ENCODE measurements at places on chromosomes 4 and X.

- DNase-seq, result no peak
These were observed 86.2 kb upstream of the HS3ST1 start for GRCh38 chr4:11514779-11515419.

- DNase-seq, result no peak
These were observed 70.5 kb upstream of the HGFAC start for GRCh38 chr4:3371033-3372001.

- DNase-seq, result no peak
These were observed 996.3 kb downstream of the FSTL5 start for GRCh38 chr4:161167539-161167938.

DNA sequence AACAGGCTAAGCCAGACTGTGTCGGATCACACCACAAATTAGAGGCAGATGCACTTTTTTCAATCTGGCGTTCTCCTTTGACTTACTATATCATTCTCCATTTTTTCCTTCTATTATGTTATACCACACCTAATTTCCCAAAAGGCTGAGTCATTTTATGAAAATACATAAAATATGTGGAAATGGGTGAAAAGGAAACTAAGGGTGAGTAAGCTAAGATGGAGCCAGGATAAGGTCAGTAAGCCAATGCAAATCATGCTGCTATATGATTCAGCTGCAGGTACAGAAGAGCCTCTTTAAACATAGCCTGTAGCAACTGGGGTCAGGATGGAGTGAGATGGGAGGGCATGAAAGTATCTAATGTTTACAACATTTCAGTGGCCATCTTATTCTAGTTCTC lies 94.0 kb upstream of the TEX13A start:
- DNase-seq, result no peak

GRCh38 chr4:47313384-47313783 lies 150.1 kb downstream of the COMMD8 start:
- no peak for DNase-seq

DNA sequence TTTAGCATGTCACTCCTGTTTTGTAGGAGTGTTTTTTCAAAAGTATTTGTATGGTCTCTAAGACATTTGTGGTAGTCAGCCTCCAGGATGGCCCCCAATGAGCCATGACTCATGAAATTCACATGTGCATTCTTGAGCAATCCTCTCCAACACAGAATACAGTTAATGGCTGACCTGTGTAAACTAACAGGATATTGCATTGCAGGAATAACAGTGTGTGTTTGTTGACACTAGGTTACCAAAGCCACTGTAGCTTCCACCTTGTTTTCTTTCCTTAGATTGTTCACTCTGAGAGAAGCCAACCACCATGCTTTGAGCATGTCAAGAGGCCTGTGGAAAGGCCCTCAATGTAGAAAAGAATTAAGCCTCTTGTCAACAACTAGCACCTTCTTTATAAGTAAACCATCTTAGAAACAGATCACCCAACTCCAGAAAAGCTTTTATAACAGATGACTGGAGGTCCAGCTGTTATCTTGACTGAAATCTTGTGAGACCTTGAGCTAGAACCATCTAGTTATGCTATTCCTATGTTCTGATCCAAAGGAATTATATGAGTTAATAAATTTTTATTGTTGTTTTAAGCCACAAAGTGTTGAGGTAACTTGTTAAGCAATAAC lies 28.5 kb downstream of the TBCK start:
- DNase-seq, result no peak

- DNase-seq, result no peak
These were observed 320.1 kb downstream of the BCOR start for GRCh38 chrX:39777623-39778025.

DNA sequence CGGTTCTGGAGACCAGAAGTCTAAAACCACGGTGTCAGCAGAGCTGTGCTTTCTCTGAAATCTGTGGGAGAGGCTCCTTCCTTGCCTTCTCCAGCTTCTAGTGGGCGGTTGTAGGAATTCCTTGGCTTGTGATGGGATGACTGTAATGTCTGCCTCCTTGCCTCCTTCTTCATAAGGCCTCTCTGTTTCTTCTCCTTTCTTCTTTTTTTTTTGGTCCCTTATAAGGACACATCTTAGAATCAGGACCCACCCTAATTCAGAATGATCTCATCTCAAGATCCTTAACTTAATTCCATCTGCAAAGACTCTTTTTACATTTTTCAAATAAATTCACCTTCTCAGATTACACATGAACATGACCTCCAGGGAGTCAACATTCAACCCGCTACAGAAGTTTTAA lies 186.9 kb downstream of the STK32B start:
- no peak for DNase-seq

DNA sequence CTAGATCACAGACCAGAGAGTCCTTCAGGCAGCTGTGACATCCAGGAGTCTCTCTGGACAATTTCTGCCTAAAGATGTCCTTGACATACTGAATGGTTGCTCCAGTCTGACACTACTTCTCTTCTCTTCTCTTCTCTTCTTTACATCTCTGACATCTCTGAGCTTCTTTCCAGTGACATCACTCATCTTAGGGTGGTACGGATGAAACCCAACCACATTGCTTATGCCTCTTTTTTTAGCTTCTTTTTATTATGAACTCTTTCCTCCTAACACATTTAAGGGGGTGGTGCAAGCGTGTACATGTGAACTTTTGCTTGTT lies 39.4 kb upstream of the IRF2 start:
- no peak for DNase-seq

GRCh38 chr4:1463927-1464540 lies 57.8 kb upstream of the NKX1-1 start:
- no peak for DNase-seq

- no peak for DNase-seq
These were observed 126.9 kb downstream of the ADAMTS3 start for GRCh38 chr4:72442147-72442546.

DNA sequence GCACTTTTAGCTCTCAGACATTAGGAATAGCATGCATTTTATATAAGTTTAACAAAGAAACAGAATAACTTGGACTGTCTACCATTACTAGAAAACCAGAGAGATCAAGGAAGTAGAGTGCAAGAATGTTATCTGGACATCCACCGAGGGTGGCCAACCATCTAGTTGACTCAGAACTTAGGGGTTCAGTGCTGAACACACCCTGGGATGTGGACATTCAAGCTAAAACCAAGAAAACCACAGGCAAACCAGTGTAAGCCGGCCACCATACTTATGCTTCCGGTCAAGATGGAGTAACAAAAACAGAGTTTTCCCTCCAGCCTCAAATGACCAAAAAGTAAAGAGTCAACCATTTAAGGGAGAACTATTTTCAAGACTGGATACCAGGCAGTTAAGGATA lies 181.4 kb upstream of the MXRA5 start:
- no peak for DNase-seq

GRCh38 chr4:822361-823175 lies 3.4 kb downstream of the CPLX1 start:
- no peak for DNase-seq

DNA sequence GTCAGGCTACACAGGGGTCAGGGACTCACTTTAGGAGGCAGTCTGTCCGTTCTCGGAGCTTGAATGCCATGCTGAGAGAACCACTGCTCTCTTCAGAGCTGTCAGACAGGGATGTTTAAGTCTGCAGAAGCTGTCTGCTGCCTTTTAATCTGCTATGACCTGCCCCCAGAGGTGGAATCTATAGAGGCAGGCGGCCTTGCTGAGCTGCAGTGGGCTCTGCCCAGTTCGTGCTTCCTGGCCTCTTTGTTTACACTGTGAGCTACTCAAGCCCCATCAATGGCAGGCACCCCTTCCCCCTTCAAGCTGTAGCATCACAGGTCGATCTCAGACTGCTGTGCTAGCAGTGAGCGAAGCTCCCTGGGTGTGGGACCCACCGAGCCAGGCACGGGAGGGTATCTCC lies 31.5 kb upstream of the UNC5C start:
- DNase-seq, result no peak

- DNase-seq, result no peak
These were observed 277.1 kb upstream of the PRKX start for GRCh38 chrX:3990569-3990968.

DNA sequence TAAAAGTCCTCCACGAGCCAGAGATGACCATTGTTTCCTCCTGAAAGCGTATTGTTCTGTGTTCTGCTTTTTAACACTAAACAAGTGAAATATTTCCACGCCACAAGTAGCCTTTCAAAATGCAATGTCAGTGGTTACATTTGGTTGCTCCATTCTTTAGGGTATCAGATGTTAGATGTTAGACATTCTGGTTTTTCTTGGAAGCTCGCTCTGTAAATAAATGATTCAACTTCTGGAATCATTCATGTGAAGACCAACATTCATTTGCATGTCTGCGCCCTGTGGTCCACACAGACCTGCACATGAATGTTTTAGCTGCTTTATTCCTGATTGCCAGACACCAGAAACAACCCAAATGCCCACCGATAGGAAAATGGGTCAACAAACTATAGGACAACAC lies 38.0 kb upstream of the HELT start:
- DNase-seq, result no peak

DNA sequence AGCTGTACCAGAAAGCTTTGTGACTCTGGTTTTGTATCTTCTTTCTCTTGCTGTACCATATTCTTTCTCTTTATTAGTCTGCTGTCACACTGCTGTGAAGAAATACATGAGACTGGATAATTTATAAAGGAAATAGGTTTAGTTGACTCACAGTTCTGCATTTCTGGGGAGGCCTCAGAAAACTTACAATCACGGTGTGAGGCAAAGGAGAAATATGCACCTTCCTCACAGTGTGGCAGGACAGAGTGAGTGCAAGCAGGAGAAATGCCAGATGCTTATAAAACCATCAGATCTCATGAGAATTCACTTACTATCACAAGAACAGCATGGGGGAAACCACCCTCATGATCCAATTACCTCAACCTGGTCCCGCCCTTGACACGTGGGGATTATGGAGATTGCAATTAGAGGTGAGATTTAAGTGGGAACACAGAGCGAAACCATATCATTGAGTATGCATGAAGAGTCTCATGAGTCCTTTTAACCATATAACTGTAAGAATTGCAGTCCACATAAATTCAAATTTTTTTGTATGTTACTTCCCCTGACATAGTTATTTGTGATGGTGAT lies 67.4 kb upstream of the INPP4B start:
- DNase-seq, result no peak

GRCh38 chr4:83604321-83604720 lies 68.4 kb downstream of the GPAT3 start:
- no peak for DNase-seq

- DNase-seq, result no peak
These were observed 1005.5 kb upstream of the INTU start for GRCh38 chr4:126627255-126627654.

- DNase-seq, result no peak
These were observed 191.3 kb downstream of the KCNIP4 start for GRCh38 chr4:21757248-21757647.

GRCh38 chrX:137062915-137063617 lies 29.3 kb upstream of the GPR101 start:
- no peak for DNase-seq

DNA sequence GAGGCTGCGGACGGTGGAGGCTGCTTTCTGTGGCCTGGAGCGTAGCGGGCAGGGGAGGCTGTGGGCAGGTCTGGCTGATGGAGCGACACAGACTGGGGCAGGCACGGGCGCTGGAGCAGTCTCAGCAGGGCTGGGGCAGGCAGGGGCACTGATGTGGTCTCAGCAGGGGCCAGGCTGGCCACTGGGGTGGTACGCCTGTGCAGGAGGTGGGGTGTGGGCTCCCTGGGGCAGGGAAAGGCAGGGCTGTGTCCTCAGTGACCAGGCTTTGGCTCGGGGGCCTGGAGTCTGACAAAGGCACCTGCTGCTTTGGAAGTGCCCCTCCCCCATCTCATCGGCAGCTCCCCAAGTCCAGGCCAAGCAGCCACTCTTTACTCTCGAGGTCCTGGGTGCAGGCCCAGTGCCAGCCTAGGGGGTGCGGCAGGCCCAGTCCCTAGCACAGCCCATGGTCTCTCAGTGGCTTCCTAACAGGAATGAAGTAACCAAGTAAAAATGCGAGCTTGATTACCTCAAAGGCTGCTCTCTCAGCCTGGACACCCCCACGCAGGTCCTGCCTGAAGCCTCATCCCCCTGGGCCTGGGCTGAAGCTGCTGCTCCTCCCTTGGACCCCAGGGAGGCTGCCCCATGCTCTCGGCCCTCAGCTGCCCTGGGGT lies 55.5 kb downstream of the ADRA2C start:
- no peak for DNase-seq

DNA sequence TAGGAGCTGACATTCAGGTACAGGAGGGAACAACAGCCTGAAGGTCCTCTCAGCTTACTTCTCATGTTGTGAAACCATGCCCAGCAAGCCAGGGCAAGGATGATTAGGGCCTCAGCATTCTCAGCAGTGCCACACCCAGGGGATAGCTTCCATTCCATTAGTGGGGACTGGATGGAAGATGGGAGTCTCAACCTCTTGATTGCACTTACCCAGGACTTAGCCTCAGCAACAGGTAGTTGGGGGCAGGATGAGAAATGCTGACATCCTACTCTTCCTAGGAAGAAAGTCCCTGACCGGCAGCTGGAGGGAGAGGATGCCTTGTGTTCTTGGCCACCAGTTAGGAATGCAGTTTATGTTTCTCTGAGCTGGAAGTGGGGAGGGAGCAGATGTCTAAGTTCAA lies 8.8 kb upstream of the BEX3 start:
- no peak for DNase-seq

- DNase-seq, result no peak
These were observed 944.4 kb upstream of the GRID2 start for GRCh38 chr4:91359041-91360031.

DNA sequence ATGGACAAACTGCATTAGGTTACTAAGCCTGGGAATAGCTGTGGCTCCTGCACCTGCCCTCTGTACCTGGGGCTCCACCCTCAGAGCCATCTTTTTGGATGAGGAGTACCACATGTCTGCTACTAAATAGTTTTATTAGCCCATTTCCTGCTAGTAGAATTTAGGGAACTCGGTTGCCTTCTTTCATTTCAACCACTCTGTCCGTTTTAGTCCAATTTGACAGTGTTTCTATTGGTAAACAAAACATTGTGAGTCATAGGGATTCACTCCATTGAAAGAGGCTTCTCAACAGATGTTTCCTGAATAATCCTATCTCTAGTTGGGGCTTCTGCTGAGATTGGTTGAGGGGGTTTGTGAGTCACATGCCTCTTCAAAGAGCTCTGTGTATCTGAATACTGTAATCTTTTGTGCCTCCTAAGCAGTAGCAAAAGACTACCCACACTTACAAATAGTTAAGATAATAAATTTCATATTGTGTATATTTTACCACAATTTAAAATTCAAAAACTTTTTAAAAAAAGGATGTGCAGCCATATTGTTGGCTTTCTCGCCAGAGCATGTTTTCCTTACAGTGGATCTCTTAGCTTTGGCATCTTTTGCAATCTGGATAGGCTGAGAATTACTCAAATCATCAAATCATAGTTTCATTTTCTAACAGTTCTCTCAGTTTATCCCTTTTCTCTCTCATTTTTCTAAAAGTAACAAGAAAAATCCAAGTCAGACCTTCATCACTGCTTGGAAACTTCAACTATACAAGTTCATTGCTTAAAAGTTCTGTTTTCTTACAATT lies 9.9 kb downstream of the FAM200B start:
- no peak for DNase-seq
